ENCODE measurements at places on chromosomes 12 and 14. TPM values are rescaled to one million over a fixed set of nuclear protein-coding genes. Genes with fewer than 3 reads are reported as not detected.

The SERPINA12 gene
- total RNA-seq = not detected

The PLEKHG7 gene
- total RNA-seq = not detected

The LUM gene
- 582 TPM for total RNA-seq

The PRIMA1 gene
- 0.08 TPM for total RNA-seq

The GPX2 gene
- total RNA-seq = not detected

The SMOC1 gene
- total RNA-seq = 0.25 TPM

The TESPA1 gene
- not detected for total RNA-seq

The PLEKHH1 gene
- total RNA-seq = 0.45 TPM

The NPFF gene
- total RNA-seq = not detected

The CFAP251 gene
- 8.8 TPM for total RNA-seq

The ACOT6 gene
- not detected for total RNA-seq

The CCDC177 gene
- not detected for total RNA-seq

The AKAP5 gene
- total RNA-seq = 0.16 TPM

The SMIM10L1 gene
- 8.3 TPM for total RNA-seq

The ITGA7 gene
- total RNA-seq = 37.6 TPM

The SLC25A21 gene
- 1.2 TPM for total RNA-seq

The CNTN1 gene
- total RNA-seq = 0.27 TPM

The DAO gene
- not detected for total RNA-seq

The RASAL1 gene
- not detected for total RNA-seq

The ACAD10 gene
- 19.7 TPM for total RNA-seq

The CYP46A1 gene
- total RNA-seq = 0.36 TPM

The AQP2 gene
- total RNA-seq = not detected

The CPNE8 gene
- total RNA-seq = 36.8 TPM

The PLBD1 gene
- 3.4 TPM for total RNA-seq

The COCH gene
- total RNA-seq = not detected

The AKAP3 gene
- total RNA-seq = 0.81 TPM

The OR6C6 gene
- total RNA-seq = not detected

The DHRS2 gene
- total RNA-seq = 1.1 TPM

The ETFRF1 gene
- total RNA-seq = 20.6 TPM

The JDP2 gene
- total RNA-seq = 80.1 TPM

The MYF6 gene
- total RNA-seq = not detected

The REM2 gene
- not detected for total RNA-seq

The KITLG gene
- 110 TPM for total RNA-seq

The SLC22A17 gene
- 9.6 TPM for total RNA-seq

The KRT72 gene
- total RNA-seq = not detected

The GMFB gene
- total RNA-seq = 73.8 TPM

The KRT3 gene
- total RNA-seq = not detected

The HOXC4 gene
- 0.36 TPM for total RNA-seq

The POTEM gene
- not detected for total RNA-seq

The BAZ1A gene
- 32.4 TPM for total RNA-seq

The MIPOL1 gene
- total RNA-seq = 12.5 TPM

The ANO4 gene
- total RNA-seq = 1.6 TPM

The C14orf180 gene
- not detected for total RNA-seq

The MMP17 gene
- total RNA-seq = 5.6 TPM

The PSMC6 gene
- 111 TPM for total RNA-seq

The NANOG gene
- total RNA-seq = 0.16 TPM

The OTOGL gene
- total RNA-seq = 0.16 TPM

The POP5 gene
- 31.3 TPM for total RNA-seq

The AGAP2 gene
- 0.27 TPM for total RNA-seq

The CFAP54 gene
- 5.6 TPM for total RNA-seq

The AVPR1A gene
- 0.41 TPM for total RNA-seq

All from fibroblast of the aortic adventitia (primary cell).